Naive thymus-derived CD8-positive, alpha-beta T cell (primary cell): ENCODE measurements at places on chromosomes 5 and 9. TPM values are rescaled to one million over a fixed set of nuclear protein-coding genes. Genes with fewer than 3 reads are reported as not detected.

DNA sequence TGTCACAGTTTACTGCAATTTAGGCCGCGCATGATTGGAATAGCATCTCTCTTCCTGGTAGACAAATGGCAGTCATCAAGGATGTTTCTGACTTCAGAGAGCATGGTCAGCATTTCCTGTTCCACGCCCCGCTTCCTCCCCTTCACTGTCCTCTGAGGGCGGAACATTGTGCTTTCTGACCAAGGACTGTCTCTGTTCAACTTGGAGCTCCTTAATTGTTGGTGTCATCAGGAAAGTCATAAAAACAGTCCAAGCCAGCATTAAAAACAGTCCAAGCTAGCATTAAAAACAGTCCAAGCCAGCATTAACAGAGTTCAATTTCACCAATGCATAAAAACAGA lies 301.3 kb upstream of the IRX4 start:
- no peak overlapping the region for H3K27ac ChIP-seq
- no peaks in the 10 kb centered on the region for H3K4me1 ChIP-seq
- no peak for DNase-seq
- no peaks in the 10 kb centered on the region for H3K36me3 ChIP-seq
- H3K27me3 ChIP-seq = peaks cover 16% of the 10 kb centered on the region
- no peak overlapping the region for H3K4me3 ChIP-seq

- no peak overlapping the region for H3K4me3 ChIP-seq
- H3K36me3 ChIP-seq = no peaks in the 10 kb centered on the region
- DNase-seq = no peak
- H3K27me3 ChIP-seq = no peaks in the 10 kb centered on the region
Measured at GRCh38 chr9:21616082-21616778, 134.1 kb upstream of the IFNE start.

DNA sequence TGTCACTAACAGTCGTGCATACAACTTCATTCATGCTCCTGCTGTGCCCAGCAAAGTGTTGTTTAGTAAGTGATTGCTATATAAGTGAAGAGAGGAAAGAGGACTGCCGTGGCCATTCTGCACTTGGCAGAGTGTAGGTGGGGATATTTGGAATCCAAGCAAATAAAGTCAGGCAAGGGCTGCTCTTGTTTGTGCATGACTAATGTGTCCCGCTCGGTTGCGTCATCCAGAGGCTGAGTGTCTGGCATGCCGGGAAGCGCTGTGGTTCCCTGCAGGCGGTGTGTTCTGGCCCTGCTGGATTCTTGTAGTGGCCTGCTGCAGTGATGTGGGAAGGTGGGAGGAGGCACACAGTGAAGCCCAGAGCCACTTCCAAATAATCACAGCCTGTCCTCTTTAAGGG lies 136.9 kb upstream of the ANKH start:
- no peak overlapping the region for H3K4me3 ChIP-seq
- DNase-seq = no peak
- H3K4me1 ChIP-seq = no peaks in the 10 kb centered on the region

DNA sequence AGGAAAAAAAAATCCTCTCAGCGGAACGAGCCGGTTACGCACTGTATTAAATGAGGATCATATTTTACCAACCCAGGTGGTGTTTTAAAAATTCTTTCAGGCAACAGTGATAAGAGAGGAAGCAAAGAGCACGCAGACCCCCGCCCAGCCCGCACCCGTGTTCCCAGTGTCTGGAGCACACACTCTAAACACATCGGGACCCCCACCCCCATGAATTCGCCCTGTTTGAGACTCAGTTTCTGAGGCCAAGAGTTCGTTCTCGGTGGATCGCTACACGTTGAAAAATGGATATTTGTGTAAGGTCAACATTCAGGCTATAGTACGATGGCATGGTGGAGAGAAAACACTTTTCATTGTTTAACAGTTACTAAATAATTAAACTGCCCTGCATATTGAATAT lies 196.3 kb downstream of the MEF2C start:
- H3K36me3 ChIP-seq = no peaks in the 10 kb centered on the region
- no peak overlapping the region for H3K27ac ChIP-seq
- H3K4me3 ChIP-seq = no peak overlapping the region
- H3K4me1 ChIP-seq = peaks cover 21% of the 10 kb centered on the region
- no peak for DNase-seq

GRCh38 chr9:71250581-71250980 lies 129.2 kb upstream of the TRPM3 start:
- DNase-seq = no peak
- H3K4me1 ChIP-seq = no peaks in the 10 kb centered on the region
- no peak overlapping the region for H3K4me3 ChIP-seq
- peaks cover 2% of the 10 kb centered on the region for H3K27me3 ChIP-seq
- H3K27ac ChIP-seq = no peak overlapping the region

DNA sequence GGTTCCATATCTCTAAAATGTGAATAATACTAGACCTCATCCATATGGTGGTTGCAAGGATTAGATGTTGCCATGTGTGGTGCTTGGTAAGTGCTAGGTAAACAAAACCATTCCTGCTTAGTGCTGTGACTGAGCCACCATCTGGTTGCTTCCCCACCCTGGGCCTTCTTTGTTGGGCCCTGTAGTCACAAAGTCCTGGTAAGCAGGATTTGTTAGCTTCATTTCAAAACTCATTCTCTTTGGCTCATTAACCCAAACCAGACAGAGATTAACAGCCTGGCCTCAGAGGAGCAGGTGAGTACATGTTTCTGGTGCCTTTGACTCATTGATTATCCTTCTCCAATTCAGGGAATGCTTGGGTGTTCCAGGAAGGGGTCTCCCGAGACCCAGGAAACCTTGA lies 240.2 kb downstream of the ARHGAP26 start:
- H3K27ac ChIP-seq = peak overlapping the region; percentile 89
- H3K27me3 ChIP-seq = no peaks in the 10 kb centered on the region
- H3K36me3 ChIP-seq = peaks cover 20% of the 10 kb centered on the region
- DNase-seq = no peak
- H3K4me3 ChIP-seq = no peak overlapping the region
- H3K4me1 ChIP-seq = peaks cover 25% of the 10 kb centered on the region

- no peak for DNase-seq
- no peaks in the 10 kb centered on the region for H3K27me3 ChIP-seq
- H3K27ac ChIP-seq = peak overlapping the region; percentile 51
- no peak overlapping the region for H3K4me3 ChIP-seq
- H3K36me3 ChIP-seq = peaks cover 55% of the 10 kb centered on the region
Measured at GRCh38 chr9:131645078-131645776, 94.6 kb downstream of the RAPGEF1 start.

- no peak for DNase-seq
- no peaks in the 10 kb centered on the region for H3K36me3 ChIP-seq
- H3K4me3 ChIP-seq = no peak overlapping the region
- no peaks in the 10 kb centered on the region for H3K27me3 ChIP-seq
Measured at GRCh38 chr5:17269201-17269600, 51.8 kb downstream of the BASP1 start.

DNA sequence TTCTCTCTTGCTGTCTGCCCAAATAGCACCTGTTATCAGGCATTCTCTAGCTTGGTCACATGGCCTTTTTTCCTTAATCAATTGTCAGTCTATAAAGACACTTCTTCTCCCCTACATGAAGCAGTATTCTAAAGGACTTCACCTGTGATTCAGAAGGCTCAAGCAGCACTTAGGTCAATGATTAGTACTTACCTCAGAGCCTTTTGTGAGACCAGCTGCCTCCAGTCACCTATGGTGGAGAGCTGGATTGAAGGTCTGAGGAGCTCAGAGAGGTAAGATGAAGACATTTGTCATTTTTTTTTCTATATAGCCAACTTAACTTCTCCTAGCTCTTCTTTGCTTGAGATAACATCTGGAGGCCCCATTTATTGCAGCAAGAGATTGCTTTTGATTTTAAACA lies 278.3 kb upstream of the PCSK5 start:
- no peaks in the 10 kb centered on the region for H3K4me1 ChIP-seq
- no peak overlapping the region for H3K27ac ChIP-seq

DNA sequence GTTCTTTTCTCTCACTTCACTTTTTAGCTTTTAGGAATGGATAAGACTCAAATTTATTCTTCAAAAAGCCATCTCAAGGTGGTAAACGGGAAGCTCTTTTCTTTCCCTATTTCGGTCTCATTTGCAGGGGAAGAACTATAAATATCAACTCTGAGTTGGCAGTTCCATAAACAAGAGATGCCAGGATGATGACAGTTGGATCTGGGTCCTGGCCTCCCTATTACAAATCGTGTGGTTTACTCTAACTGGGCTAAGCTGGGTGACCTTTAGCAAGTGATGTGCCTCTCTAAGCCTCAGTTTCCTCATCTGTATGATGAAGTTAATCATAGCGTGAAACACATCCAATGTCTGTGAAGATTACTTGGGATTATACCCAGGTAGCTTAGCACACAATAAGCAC lies 44.2 kb downstream of the TLE4 start:
- peaks cover 72% of the 10 kb centered on the region for H3K4me1 ChIP-seq
- H3K4me3 ChIP-seq = no peak overlapping the region
- H3K27me3 ChIP-seq = no peaks in the 10 kb centered on the region
- no peaks in the 10 kb centered on the region for H3K36me3 ChIP-seq
- H3K27ac ChIP-seq = no peak overlapping the region

DNA sequence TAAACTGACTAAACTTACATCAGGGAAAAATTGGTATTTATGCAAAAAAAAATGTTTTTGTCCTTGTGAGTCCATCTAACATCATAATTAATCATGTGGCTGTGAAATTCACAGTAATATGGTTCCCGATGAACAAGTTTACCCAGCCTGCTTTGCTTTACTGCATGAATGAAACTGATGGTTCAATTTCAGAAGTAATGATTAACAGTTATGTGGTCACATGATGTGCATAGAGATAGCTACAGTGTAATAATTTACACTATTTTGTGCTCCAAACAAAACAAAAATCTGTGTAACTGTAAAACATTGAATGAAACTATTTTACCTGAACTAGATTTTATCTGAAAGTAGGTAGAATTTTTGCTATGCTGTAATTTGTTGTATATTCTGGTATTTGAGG lies 16.6 kb upstream of the SRP19 start:
- H3K4me3 ChIP-seq = no peak overlapping the region
- peaks cover 13% of the 10 kb centered on the region for H3K36me3 ChIP-seq
- no peaks in the 10 kb centered on the region for H3K27me3 ChIP-seq
- no peak for DNase-seq
- H3K4me1 ChIP-seq = peaks cover 3% of the 10 kb centered on the region

GRCh38 chr5:64854855-64855254 lies 86.1 kb downstream of the CWC27 start:
- H3K27ac ChIP-seq = no peak overlapping the region
- peaks cover 1% of the 10 kb centered on the region for H3K4me1 ChIP-seq
- H3K36me3 ChIP-seq = peaks cover 35% of the 10 kb centered on the region
- no peak overlapping the region for H3K4me3 ChIP-seq

DNA sequence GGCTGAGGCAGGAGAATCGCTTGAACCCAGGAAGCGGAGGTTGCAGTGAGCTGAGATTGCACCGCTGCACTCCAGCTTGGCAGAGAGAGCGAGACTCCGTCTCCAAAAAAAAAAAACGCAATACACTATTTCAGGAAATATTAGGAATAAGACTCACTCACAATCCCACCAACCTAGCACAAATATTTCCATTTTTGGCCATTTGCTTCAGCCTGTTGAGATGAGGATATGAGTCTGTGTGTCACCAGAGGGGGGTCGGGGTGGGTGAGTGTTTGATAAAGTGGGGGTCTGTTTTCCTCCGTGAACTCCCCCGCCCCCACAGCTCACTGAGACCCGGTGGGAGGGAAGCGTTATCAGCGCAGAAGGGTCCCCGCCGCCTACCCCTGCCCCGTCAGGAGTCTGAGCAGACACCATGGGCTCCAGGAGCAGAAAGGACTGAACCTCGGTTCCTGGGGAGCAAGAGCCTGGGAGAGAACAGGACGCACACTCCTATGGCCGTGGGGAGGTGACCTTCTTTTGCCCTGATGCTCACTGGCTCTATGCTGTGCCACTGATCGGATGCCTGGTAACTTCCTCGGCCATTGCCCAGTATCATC lies 153.8 kb upstream of the PHYKPL start:
- H3K27me3 ChIP-seq = peaks cover 3% of the 10 kb centered on the region
- peaks cover 2% of the 10 kb centered on the region for H3K4me1 ChIP-seq
- H3K4me3 ChIP-seq = no peak overlapping the region
- no peak for DNase-seq
- H3K27ac ChIP-seq = no peak overlapping the region

DNA sequence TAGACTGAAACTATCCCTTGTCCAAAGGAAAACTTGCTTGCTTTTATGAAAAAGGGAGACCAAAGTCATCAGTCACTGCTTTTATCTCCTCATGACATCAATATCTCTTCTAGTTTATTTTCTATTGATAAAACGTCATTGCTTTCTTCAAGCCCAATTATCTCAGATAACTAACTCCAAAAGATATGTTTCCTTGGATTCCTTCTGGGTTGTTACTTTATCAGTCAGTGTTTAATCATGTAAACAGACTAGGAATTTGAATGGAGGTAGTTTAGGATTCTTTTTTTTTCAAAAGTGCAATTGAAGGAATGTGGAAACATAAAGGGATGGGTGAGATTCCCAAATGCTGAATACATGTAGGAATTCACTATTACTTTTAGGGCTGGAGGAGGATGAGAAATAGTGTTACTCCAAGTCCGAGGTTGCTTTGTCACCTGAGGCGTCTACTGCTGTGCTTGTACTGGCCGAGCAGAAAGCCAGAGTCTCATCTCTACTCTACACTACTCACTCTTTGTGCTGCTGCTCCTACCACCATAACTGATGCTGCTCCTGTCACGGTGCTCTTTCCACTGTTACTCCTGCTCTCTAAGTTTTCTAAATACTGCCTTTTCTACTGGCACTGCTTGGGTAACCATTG lies 1697.1 kb upstream of the NUDT12 start:
- H3K4me3 ChIP-seq = no peak overlapping the region
- H3K27me3 ChIP-seq = no peaks in the 10 kb centered on the region
- no peaks in the 10 kb centered on the region for H3K4me1 ChIP-seq

- H3K27ac ChIP-seq = no peak overlapping the region
- H3K36me3 ChIP-seq = peaks cover 4% of the 10 kb centered on the region
- H3K4me3 ChIP-seq = no peak overlapping the region
- H3K4me1 ChIP-seq = peaks cover 13% of the 10 kb centered on the region
Measured at GRCh38 chr5:171413153-171413910, 6.1 kb upstream of the FGF18 start.

DNA sequence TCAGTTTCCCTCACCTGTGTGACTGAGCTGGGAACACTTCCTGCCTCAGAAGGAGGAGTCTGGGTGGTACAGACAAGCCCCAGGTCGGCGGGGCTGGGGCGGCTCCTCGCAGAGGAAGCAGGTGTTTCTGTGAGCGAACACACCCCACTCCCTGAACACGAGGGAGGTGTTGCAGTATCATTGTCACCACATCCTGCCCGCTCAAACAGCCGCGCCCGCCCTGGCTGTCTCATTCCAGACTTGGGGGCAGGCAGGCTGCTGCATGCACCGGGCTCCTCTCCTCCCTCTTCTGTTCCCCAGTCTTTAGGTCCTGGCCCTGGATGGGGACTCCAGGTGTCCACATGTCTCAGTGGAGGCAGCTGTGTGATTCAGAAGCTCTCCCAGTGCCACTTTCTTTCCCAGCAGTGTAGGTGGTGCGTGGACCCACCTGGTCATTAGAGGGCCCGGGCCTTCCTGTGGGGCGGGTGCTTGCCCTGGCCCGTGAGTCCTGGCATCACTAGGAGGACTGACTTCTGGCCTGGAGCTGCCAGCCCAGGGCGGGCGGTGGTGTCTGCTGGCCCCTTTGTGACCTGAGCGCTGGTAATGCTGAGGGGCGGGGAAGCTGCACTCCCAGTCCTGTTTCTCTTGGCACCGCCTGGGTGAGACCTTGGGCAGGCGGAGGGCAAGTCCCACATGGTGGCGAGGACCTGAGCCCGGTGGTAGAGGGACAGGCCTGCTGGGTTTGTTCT lies 18.3 kb upstream of the PHYHD1 start:
- DNase-seq = peak; percentile 90
- H3K4me1 ChIP-seq = peaks cover 78% of the 10 kb centered on the region
- H3K27ac ChIP-seq = peak overlapping the region; percentile 90
- H3K36me3 ChIP-seq = peaks cover 7% of the 10 kb centered on the region
- no peaks in the 10 kb centered on the region for H3K27me3 ChIP-seq
- peak overlapping the region; percentile 82 for H3K4me3 ChIP-seq

Gene PIK3R1
- total RNA-seq = 91.4 TPM

Gene EIF4E1B
- total RNA-seq = not detected

Gene TMEM174
- total RNA-seq = not detected

Gene STK32A
- total RNA-seq = not detected

Gene KCNV2
- total RNA-seq = not detected
